ENCODE measurements at places on chromosomes 3 and 15. TPM values are rescaled to one million over a fixed set of nuclear protein-coding genes. Genes with fewer than 3 reads are reported as not detected.

- DNase-seq = no peak
Measured at GRCh38 chr3:9105421-9105820, 142.1 kb upstream of the RAD18 start.

DNA sequence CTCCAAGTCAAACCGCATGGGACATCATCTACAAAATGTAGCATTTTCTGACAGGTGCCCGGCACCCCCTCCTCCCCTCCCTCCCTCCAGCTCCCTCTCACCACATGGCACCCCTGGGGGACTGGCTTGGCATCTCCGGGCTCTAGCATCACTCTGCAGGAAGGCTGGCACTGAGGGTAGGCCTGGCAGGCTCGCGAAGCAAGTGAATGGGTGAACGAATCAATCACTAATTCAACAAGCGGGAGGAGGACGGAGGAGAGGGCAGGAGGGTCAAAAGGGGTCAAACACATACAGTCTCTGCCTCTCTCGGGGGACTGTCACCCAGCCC lies 155.7 kb downstream of the NUP210 start:
- no peak for DNase-seq

GRCh38 chr3:195537995-195538394 lies 5.1 kb downstream of the PPP1R2 start:
- DNase-seq = peak; percentile 68

GRCh38 chr3:14740983-14741382 lies 66.0 kb downstream of the C3orf20 start:
- no peak for DNase-seq

- DNase-seq = no peak
Measured at GRCh38 chr3:57026944-57027343, 33.5 kb upstream of the SPATA12 start.

DNA sequence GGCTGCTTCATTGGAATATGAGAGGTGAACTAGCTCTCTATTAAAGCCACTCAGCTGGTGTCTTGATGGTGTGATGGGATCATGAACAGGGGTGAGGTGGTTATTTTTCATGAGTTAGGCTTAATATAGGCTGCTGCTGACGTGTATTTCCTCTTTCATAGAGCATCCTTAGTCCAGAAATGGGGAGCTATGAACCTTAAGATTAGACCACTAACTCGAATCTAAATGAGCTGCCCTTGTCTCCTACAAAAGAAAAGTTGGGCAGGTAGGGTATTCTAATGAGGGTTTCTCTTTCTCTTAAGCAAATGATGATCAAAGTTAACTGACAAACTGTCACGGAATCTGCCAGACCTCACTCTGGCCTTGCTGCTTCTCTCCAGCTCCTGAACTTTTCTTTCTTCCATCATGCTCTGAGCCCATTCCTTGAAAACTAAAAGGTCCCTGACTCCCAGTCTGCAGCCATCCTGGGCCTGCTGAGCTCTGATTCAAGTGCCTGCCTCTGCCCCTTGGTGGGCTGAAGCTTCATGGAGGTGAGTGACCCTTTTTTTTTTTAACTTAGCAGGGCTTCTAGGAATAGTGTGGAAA lies at the start of gene TRIM69:
Gene TRIM69 (plus strand): TSS at position 348 of the 585 bp plus-strand sequence. CDS start 177 bp downstream, at position 525.
- DNase-seq = no peak

DNA sequence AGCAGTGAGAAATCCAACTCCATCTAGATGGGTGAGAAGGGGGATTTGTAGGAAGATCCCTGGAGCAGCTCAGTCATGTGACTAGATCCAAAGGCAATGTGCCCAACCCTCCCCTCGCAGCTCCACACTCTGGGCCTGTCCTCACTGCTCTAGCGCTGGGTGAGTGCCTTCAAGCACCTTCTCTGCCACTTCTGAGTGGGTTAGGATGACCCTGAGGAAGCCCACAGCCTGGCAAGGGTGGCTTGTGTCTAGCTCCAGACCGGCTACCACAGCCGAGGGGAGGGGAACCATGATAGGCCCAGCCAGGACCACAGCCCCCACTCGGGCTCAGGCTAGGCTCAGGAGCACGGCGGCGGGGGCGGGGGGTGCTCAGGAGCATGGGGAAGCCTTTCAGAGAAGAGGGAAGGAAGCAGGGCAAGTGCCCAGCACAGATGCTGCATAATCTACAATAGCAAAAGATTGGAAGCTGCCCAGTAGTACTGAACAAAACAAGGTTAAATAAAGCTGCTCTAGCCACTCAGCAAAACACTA lies 1.7 kb downstream of the SPATA12 start:
- no peak for DNase-seq

GRCh38 chr3:8488411-8488810 lies 13.2 kb upstream of the LMCD1 start:
- DNase-seq = peak; percentile 80

DNA sequence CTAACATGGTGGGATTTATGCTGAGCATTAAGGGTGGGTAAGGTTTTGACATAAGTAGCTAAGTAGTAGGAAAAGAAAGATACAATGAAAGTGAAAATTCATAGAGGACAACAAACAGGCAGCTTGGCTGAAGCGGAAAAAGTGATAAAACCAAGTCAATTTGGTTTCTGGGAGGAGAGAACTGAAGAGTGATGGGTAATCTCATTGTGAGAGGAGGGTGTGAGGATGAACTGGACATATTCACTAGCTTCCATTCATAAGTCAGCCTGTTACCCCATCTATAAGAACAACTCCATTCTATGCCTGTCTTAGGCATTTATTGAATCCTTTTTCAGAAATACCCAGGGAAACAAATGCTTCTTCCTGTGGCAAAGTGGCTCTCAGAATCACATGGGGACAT lies 67.1 kb upstream of the BBX start:
- no peak for DNase-seq

DNA sequence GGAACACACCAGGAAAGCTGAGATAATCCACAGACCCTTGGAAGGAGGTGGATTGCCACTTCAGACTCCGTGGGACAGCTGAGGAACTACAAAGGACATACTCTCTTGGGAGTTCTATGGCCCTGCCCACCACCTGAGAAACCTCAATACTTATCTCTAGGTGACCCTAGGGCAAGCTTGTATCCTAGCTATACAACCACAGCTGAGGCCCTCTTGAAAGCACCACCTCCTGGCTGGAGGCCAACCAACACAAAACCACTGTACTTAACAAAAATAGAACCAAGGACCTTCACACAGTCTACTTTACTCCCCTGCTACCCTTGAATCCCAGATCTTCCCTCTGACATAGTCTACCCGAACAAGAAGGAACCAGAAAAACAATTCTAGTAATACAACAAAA lies 60.7 kb upstream of the TRIM42 start:
- no peak for DNase-seq

DNA sequence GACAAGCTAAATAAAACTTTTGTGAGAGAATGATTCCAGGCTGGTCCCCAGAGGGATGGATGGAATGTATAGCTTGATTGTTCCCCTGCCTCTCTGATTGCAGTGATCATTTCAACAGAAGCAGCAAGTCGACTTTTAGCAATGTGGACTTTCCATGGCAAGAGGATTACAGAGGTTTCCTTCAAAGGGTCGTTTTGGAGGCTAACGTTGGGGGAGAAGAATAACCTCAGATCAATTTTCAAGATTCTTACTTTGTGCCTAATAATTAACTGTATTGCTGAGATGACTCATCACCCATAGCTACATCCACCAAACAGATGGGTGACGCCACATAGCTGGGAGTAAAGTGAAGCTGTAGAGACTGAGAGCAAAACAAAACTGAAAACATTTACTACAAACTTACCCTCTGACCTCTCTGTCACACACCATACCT lies 79.9 kb downstream of the GTPBP8 start:
- no peak for DNase-seq

Gene OGG1
- 13.3 TPM for total RNA-seq

Gene P2RY14
- total RNA-seq = 4.0 TPM

Gene SCN11A
- total RNA-seq = not detected

Gene GP5
- 0.10 TPM for total RNA-seq

Gene GPR15
- total RNA-seq = not detected

All from gastrocnemius medialis (tissue), 4 donors.